NCI-H226 (cell line): ENCODE measurements at places on chromosomes 2 and 18.

GRCh38 chr2:237876061-237876526 is 16.7 kb downstream of the RAMP1 start:
- no peak for DNase-seq

GRCh38 chr2:120735746-120736170 is at the start of gene GLI2:
TSS of gene GLI2 (plus strand) at chr2:120735868. CDS start at chr2:120797321, 61,453 bp downstream.
- peak; percentile 85 for DNase-seq

- DNase-seq = no peak
Measured at GRCh38 chr2:164677271-164677670, 56.0 kb upstream of the GRB14 start.

- DNase-seq = no peak
Measured at GRCh38 chr2:120515759-120516678, 170.1 kb downstream of the INHBB start.

GRCh38 chr2:109170645-109171044 is 41.6 kb downstream of the SH3RF3 start:
- DNase-seq = no peak

- DNase-seq = no peak
Measured at GRCh38 chr2:70905443-70906421, 30.0 kb upstream of the ATP6V1B1 start.

GRCh38 chr2:121309801-121310200 is 24.8 kb upstream of the TFCP2L1 start:
- DNase-seq = no peak

GRCh38 chr18:57150828-57151227 is 3.9 kb downstream of the BOD1L2 start:
- DNase-seq = no peak

DNA sequence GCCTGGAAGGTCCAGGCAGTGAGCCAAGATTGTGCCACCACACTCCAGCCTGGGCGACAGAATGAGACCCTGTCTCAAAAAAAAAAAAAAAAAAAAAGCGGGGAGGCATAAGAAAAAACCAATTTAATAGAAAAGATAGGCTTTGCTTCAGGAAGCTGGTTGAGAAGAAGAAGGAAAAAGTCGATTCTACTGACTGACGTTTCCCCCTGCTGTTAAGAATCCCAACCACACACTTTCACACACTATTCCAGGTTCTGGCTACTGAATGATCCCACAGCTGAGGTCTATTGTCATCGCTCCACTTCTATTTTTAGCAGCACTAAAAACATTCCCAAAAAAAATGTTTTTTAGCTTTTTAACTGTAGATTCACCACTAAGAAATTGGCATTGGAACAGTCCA is 6.7 kb upstream of the CHCHD5 start:
- DNase-seq = no peak

DNA sequence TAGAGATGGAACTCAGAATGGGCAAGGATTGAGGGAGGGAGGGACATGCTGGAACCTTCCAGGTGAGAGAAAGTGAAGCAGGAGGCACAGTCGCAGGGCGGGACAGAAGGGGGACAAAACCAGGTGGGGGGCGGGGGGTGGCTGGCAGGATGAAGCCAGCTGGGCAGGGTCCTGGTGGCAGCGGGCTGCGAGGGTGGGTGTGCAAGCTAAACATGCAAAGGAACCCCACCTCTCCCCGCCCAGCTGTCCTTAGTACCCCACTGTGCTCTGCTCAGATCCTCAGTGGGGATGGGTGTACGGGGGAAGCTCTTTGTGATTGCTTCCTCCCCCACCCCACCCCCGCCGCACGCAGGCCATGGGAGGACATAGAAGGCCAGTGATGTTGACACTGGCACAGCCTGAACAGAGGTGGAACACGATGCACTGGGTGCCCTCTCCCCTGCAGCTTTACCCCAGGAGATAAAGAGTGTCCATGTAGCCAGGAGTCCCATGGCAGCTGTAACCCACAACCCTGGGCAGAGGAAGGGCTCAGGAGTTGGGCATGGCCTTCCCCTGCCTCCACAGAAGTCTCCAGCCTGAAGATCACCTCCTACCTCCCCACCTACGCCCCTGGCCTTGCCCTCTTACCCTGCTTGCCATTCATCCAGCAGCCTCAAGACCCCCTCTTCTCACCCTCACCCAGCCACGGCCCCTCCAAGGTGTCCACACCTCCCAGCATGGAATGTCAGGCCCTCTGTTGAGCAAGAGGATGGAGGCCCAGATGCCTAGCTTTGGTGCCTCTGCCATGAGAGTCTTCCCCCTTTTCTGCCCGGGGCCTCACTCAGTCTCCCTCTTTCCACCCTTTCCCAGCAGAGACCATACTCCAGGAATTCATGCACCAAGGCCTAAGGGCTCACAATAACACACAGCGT is 206.6 kb downstream of the ZBTB7C start:
- no peak for DNase-seq

GRCh38 chr2:205461678-205462665 is 220.3 kb upstream of the NRP2 start:
- no peak for DNase-seq

GRCh38 chr2:10215393-10215935 is 87.2 kb upstream of the HPCAL1 start:
- DNase-seq = no peak
